ENCODE measurements at places on chromosomes 2 and 18.

DNA sequence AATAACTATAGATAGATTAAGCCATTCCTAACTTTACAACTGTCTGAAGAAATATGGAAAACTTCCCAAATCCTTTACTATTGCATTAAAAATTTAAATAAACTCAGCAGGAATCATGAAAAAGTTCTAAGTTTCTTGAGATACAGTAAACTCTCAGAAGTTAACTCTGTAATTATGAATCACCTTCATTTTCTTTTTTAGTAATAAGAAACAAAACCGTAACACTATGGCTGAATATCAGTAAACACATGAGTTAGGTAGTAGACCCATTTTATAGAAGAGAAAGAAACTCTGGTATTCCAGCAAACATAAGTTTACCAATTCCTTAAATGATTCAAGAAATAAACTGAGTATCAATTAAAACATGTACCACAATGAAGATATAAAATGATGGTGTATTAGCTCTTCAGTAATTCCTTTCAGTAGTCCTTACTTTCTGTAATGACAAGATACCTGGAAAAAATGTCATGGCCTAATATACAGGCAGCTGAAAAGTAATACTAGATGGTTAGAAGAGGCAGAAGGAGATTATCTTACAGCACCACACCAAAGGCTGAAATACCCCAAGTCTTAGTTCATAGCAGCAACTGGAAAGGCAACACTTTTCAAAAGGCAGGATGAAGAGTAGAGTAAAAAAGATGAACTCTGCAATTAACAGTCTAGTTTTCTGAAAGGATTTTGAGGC is 11.5 kb downstream of the TRIP12 start:
- no peaks in the 10 kb centered on the region for H3K27me3 ChIP-seq
- H3K36me3 ChIP-seq: peaks cover 7% of the 10 kb centered on the region
- no peak overlapping the region for H3K4me3 ChIP-seq
- H3K4me1 ChIP-seq: peaks cover 56% of the 10 kb centered on the region

DNA sequence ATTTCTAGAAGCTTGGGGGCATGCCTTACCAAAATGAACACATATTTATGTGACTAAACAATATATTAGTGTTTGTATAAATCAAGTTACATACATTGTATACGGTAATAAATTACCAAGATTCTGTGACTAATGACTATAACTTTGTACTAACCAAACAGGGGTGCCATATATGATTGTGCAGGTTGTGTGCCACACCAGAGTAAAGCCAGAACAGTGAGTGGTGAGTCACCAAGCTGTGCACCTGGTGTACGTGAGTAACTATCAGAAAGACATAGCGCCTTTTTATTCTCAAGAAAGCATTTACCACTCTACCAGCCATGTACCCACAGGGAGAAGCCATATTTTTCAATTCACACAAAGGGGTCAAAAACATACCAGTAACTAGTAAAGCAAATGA is 453.2 kb upstream of the PIK3C3 start:
- no peak overlapping the region for H3K4me3 ChIP-seq
- H3K36me3 ChIP-seq: no peaks in the 10 kb centered on the region
- H3K4me1 ChIP-seq: no peaks in the 10 kb centered on the region
- no peaks in the 10 kb centered on the region for H3K27me3 ChIP-seq

DNA sequence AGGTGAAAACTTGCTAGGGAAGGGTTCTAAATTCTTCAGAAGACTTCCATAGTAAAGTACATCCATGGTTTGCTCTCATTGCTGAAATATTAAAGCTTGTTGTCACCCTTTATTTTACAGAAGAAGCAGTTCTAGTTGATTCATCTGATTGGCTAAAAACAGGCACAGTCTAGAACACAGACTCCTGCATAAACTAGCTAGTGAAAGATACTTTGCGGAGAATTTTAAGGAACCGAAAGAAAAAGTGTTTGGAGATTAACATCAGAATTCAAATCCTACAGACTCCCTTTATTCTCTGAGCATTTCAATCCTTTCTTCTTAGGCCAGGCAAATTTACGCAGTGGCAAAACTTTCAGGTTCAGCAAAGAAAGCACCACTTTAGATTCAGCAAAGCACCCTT is 1076.5 kb upstream of the ZEB2 start:
- no peak for DNase-seq
- H3K4me1 ChIP-seq: no peaks in the 10 kb centered on the region
- H3K27me3 ChIP-seq: no peaks in the 10 kb centered on the region

DNA sequence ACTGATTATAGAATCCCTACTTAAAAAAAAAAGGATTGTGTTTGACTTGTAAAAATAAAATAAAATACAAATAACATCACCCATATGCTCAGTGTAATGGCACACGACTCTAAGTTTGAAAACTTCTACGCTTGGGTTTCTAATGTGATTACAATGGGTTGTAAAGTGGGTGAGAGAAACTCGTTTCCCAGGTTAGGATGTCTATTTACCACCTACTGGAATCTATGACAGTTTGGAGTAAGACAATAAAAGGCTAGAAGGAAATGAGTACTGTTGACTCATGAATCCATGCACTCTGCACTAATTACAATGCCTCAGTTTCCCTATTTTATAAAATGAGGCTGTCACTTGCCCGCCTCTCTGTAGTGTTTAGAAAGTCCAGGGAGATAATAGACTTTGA is 204.2 kb upstream of the FBXO11 start:
- no peak for DNase-seq
- H3K27me3 ChIP-seq: no peaks in the 10 kb centered on the region
- no peak overlapping the region for H3K4me3 ChIP-seq
- H3K4me1 ChIP-seq: peaks cover 48% of the 10 kb centered on the region
- H3K27ac ChIP-seq: no peak overlapping the region

GRCh38 chr2:30346471-30347169 is 100.4 kb upstream of the LCLAT1 start:
- peaks cover 21% of the 10 kb centered on the region for H3K4me1 ChIP-seq
- no peak for DNase-seq
- H3K36me3 ChIP-seq: peaks cover 10% of the 10 kb centered on the region
- H3K27ac ChIP-seq: no peak overlapping the region
- no peak overlapping the region for H3K4me3 ChIP-seq
- H3K27me3 ChIP-seq: no peaks in the 10 kb centered on the region

DNA sequence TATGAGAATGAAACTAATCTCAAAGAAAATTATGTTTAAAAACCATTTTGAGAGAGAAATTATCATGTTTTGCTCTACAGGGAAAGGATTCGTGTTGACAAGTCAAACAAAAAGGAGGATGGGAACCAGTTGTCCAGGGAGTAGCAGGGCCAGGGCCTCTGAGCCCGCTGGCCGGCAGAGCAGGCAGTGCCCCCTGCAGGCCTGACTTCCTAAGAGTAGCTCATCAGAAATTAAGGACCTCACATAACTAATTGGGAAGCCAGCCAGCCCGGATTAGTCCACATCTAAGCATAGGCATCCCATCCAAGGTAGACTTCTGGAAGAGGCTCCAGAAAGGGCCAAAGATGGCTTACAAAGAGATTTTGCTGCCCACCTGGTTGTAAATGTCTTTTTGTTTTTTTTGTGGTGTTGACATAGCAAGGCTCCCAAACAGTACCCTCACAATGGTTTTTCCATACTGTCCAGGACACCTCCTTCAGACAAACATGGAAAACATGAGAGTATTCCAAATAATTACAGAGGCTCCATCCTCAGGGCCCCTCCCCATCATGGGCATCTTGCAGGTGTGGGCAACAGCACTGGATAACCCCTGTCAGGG is 241.2 kb upstream of the TANK start:
- no peak overlapping the region for H3K27ac ChIP-seq
- H3K27me3 ChIP-seq: no peaks in the 10 kb centered on the region
- no peak overlapping the region for H3K4me3 ChIP-seq
- no peaks in the 10 kb centered on the region for H3K4me1 ChIP-seq

GRCh38 chr2:15890124-15890754 is 50.1 kb upstream of the MYCN start:
- DNase-seq: no peak
- H3K27ac ChIP-seq: no peak overlapping the region
- H3K4me3 ChIP-seq: no peak overlapping the region
- H3K27me3 ChIP-seq: no peaks in the 10 kb centered on the region
- H3K4me1 ChIP-seq: no peaks in the 10 kb centered on the region
- H3K36me3 ChIP-seq: no peaks in the 10 kb centered on the region

DNA sequence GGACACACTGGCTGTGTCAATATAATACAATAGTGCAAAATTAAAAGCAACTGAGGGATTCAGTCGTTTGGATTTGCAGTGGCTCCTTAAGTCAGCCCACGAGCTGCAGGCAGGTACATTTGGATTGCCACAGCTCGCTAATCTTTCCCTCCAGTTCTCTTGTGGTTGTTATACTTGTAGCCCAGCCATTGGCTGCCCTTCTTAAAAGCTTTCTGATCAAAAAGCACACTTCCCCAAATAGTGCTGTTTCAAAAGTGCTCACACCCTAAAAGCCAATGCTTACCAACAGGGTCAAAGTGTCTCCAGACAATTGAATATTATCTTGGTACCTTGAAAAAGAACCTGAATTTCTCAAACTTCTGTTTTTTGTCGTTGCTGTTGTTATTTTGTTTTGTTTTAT is 404.7 kb upstream of the FAM98A start:
- no peak for DNase-seq
- no peaks in the 10 kb centered on the region for H3K36me3 ChIP-seq
- no peaks in the 10 kb centered on the region for H3K4me1 ChIP-seq
- no peak overlapping the region for H3K4me3 ChIP-seq

- no peak for DNase-seq
- H3K27me3 ChIP-seq: no peaks in the 10 kb centered on the region
- H3K4me3 ChIP-seq: no peak overlapping the region
- peaks cover 32% of the 10 kb centered on the region for H3K4me1 ChIP-seq
- H3K27ac ChIP-seq: peak overlapping the region; percentile 54
These were observed 4.2 kb downstream of the SFT2D3 start for GRCh38 chr2:127705391-127706065.

- no peak for DNase-seq
- no peak overlapping the region for H3K4me3 ChIP-seq
- H3K36me3 ChIP-seq: no peaks in the 10 kb centered on the region
- no peak overlapping the region for H3K27ac ChIP-seq
- H3K27me3 ChIP-seq: peaks cover 7% of the 10 kb centered on the region
- no peaks in the 10 kb centered on the region for H3K4me1 ChIP-seq
These were observed 55.1 kb upstream of the LDAH start for GRCh38 chr2:20877960-20878359.

- no peak for DNase-seq
- H3K36me3 ChIP-seq: no peaks in the 10 kb centered on the region
- no peaks in the 10 kb centered on the region for H3K27me3 ChIP-seq
These were observed 1647.1 kb downstream of the SUCLG1 start for GRCh38 chr2:82811946-82812345.

- H3K4me1 ChIP-seq: peaks cover 76% of the 10 kb centered on the region
- H3K27ac ChIP-seq: peak overlapping the region; percentile 83
- peak overlapping the region; percentile 74 for H3K4me3 ChIP-seq
- no peaks in the 10 kb centered on the region for H3K27me3 ChIP-seq
- no peak for DNase-seq
These were observed 4.6 kb downstream of the DOCK10 start for GRCh38 chr2:225037415-225038230.

DNA sequence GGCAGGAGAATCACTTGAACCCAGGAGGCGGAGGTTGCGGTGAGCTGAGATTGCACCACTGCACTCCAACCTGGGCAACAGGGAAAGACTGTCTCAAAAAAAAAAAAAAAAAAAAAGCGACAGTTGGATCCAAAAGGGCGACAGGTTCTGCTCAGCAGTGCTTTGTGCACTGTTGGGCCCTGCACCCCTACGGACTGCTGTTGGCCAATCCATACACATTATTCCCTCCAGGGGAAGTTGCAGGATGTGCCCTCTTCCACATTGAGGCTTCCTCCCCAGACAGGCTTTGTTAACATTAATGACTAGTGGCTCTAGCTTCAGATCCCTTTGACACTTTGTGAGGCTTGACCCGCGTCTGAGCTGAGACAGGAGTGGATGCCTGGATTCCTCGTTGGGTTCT is 9.4 kb downstream of the NT5DC4 start:
- H3K27me3 ChIP-seq: no peaks in the 10 kb centered on the region
- H3K36me3 ChIP-seq: no peaks in the 10 kb centered on the region
- no peak overlapping the region for H3K27ac ChIP-seq
- no peak overlapping the region for H3K4me3 ChIP-seq
- no peaks in the 10 kb centered on the region for H3K4me1 ChIP-seq
- DNase-seq: no peak

DNA sequence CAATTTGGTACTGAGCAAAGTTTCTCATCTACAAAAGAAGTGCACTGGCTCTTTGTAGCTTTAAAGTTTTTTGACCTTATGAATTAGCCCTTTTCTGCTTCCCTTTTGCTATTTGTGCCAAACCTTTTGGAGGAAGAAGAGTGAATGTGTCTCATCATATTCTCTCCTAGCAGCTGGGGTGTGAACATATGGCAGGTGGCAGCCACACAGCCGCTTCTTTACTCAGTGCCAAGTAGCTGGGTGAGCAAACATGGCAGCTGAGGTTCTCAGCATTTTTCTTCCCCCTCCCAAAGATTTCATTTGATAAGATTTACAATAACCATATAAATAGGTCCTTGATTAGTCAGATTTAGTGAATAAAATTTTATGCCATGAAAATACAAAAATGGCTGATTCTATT is 46.7 kb upstream of the STK17B start:
- no peaks in the 10 kb centered on the region for H3K27me3 ChIP-seq
- no peak overlapping the region for H3K27ac ChIP-seq
- DNase-seq: no peak

GRCh38 chr2:57370882-57371585 is 675.6 kb upstream of the VRK2 start:
- no peaks in the 10 kb centered on the region for H3K27me3 ChIP-seq
- H3K36me3 ChIP-seq: no peaks in the 10 kb centered on the region
- no peak overlapping the region for H3K27ac ChIP-seq
- H3K4me1 ChIP-seq: no peaks in the 10 kb centered on the region
- H3K4me3 ChIP-seq: no peak overlapping the region

DNA sequence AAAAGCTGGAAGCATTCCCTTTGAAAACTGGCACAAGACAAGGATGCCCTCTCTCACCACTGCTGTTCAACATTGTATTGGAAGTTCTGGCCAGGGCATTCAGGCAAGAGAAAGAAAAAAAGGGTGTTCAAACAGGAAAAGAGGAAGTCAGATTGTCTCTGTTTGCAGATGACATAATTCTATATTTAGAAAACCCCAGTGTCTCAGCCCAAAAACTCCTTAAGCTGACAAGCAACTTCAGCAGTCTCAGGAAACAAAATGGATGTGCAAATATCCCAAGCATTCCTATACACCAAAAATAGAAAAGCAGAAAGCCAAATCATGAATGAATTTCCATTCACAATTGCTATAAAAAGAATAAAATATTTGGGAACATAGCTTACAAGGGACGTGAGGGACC is 11.1 kb downstream of the SLC8A1 start:
- no peak overlapping the region for H3K27ac ChIP-seq
- no peaks in the 10 kb centered on the region for H3K36me3 ChIP-seq
- no peak overlapping the region for H3K4me3 ChIP-seq
- no peaks in the 10 kb centered on the region for H3K27me3 ChIP-seq
- no peak for DNase-seq
